ENCODE measurements at places on chromosomes 6 and 20.

DNA sequence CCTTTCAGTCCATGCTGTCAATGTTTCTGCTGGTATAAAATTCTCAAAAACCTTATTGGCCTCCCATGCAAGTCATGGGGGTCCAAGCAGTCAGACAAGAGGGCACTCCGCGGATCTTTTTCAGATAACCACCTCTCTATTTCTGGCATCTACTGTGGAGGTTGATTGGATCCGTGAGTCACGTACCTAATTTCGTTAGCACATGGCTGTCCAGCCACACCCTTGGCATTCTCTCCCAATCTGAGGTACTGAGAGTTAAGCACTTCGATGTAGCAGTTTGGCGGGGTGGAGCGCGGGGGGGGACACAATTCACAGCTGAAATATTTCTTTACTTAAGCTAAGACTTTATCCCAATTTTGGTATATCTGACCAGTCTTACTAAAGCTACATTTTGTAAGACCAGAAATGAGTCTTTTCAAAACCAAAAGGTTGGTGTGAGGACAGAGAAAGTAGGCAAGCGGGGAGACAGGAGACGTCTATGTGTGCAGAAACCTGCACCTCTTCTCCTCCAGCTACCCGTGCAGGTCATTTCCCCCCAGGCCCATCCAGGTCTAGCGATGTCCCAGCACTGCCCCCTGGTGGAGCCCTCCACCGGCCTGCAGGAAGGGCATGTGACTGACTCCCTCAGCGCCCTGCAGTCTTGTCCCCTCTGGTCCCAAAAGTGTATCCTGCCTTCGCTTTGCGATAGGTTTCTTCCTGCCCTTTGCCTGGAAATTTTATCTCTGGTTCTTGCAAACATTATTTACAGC, 113.1 kb downstream of the ADAT2 start:
- peak; percentile 32 for DNase-seq

GRCh38 chr6:137013031-137013430, 31.7 kb downstream of the IL20RA start:
- no peak for DNase-seq

GRCh38 chr6:101832371-101832770, 438.9 kb downstream of the GRIK2 start:
- no peak for DNase-seq

GRCh38 chr6:85810558-85810957, 167.9 kb upstream of the SYNCRIP start:
- DNase-seq: no peak

- DNase-seq: no peak
Observed at GRCh38 chr6:77401231-77401630, 62.1 kb downstream of the HTR1B start.

GRCh38 chr6:139801571-139802321, 427.3 kb upstream of the CITED2 start:
- peak; percentile 52 for DNase-seq

GRCh38 chr6:112951829-112952228, 604.7 kb downstream of the RFPL4B start:
- DNase-seq: no peak

- no peak for DNase-seq
Observed at GRCh38 chr6:67131827-67132226, 1424.8 kb upstream of the EYS start.
